ENCODE measurements at places on chromosomes 13 and 19. TPM values are rescaled to one million over a fixed set of nuclear protein-coding genes. Genes with fewer than 3 reads are reported as not detected.

FCGBP gene
- total RNA-seq, result 4.8 TPM

VAV1 gene
- total RNA-seq, result 0.03 TPM

TMEM221 gene
- total RNA-seq, result 0.20 TPM

ZNF418 gene
- 6.2 TPM for total RNA-seq

OVOL3 gene
- not detected for total RNA-seq

USHBP1 gene
- total RNA-seq, result 0.07 TPM

Data from smooth muscle cell of the pulmonary artery (primary cell).